ENCODE measurements at places on chromosomes 12 and 14.

- DNase-seq: no peak
Observed at GRCh38 chr12:112627851-112628250, 163.7 kb upstream of the RPH3A start.

GRCh38 chr12:77224346-77224745 is 159.0 kb upstream of the E2F7 start:
- DNase-seq: no peak

DNA sequence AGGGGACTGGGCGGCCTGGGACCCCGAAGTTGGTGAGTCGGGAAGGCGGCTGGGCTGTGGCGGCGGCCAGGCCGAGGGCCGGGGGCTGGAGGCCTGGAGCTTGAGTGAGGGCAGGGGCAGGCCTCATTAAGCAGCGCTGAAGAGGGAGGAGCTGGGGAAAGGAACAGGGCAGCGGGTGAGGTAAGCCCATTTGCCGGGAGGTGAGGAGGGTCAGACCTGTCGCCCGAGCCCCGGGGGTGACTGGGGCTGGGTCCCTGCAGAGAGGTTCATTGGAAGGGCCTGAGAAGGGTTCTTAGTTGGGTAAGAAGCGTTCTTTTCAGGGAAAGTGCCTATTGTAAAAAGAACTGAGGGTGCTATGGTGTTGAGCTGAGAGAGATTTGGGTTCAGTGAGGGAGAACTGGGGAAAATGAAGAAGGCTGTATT is 441 bp downstream of the RAB5B start:
- peak; percentile 23 for DNase-seq

- no peak for DNase-seq
Observed at GRCh38 chr12:19834592-19834991, 395.3 kb downstream of the AEBP2 start.

GRCh38 chr12:113325916-113326315 is 9.0 kb downstream of the SLC8B1 start:
- no peak for DNase-seq

GRCh38 chr12:95859344-95859816 is 628 bp downstream of the SNRPF start:
- no peak for DNase-seq

GRCh38 chr14:104563742-104564615 is 15.6 kb upstream of the C14orf180 start:
- DNase-seq: peak; percentile 66

GRCh38 chr12:27521066-27521465 is 2.9 kb upstream of the PPFIBP1 start:
- DNase-seq: no peak

- no peak for DNase-seq
Observed at GRCh38 chr14:45893127-45893526, 640.1 kb upstream of the MIS18BP1 start.

- no peak for DNase-seq
Observed at GRCh38 chr12:54383041-54383609, 1.4 kb downstream of the ZNF385A start.

DNA sequence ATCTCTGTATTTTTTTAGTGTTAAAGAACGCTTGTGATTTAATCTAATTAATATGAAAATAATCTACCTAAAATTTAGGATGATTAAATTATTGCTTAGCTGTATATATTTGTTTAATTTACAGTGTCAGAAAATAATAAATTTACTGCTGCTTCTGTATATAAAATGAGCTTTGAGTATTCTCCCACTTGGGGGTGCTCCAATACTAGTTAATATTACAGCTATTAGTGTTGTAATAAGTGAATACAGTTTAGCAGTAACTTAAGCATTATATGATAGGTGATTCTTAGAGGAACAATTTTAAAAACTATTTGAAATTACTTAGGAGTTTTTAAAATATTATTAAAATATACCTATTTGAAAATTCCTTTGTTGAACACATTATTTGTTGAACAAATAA is 62.2 kb downstream of the PAPOLA start:
- no peak for DNase-seq

GRCh38 chr12:105279460-105280056 is 43.6 kb upstream of the APPL2 start:
- peak; percentile 7 for DNase-seq

GRCh38 chr12:131018019-131018620 is 64.4 kb downstream of the ADGRD1 start:
- DNase-seq: no peak

DNA sequence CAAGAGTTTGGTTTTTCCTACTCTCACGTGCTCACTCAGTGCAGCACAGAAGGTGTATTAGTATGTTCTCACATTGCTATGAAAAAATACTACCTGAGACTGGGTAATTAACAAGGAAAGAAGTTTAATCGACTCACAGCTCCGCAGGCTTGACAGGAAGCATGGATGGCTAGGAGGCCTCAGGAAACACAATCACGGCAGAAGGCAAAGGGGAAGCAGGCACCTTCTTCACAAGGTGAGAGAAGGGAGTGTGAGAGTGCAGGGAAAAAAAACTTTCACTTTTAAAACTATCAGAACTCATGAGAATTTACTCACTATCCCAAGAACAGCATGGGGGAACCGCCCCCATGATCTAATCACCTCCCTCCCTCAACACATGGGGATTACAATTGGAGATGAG is 185.8 kb upstream of the TMPO start:
- DNase-seq: no peak

DNA sequence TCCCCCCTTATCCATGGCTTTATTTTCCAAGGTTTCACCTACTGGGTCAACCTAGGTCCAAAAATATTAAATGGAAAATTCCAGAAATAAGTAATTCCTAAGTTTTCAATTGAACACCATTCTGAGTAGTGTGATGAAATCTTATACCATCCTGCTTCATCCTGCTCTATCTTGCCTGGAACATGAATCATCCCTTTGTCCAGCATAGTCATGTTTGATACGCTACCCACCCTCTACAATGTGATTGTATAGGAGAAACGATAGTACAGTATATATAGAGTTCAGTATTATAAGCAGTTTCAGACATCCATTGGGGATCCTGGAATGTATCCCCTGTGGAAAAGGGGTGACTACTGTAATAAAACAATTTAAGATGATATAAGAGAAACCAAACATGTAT is 62.2 kb downstream of the IFNG start:
- DNase-seq: no peak

DNA sequence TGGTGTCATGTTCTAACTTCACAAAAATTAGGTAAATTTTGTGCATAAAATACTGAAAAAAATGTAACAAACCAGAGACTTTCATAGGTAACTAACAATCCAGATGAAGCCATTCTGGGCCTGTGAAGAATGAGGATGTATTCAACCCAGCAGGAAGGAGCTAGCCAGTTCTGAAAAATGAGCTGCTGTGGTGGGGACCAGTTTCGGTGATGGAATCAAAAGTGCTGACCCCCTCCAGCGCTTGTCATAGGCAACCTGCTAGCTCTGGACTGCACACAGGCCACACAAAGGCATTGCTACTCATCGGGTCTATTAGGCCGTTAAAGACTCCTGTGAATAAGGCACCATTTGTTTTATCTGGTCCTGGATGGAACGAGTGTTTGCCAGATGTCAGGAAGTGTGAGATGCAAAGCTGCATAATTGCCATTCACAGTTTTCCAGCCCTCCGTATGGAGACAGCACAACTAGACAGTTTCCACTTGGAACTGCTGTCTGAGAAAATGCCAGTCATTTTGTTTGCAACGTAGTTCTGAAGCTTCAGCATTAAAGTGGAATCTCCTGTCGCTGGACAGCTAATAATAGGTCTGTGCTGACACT is 3.3 kb upstream of the RIMBP2 start:
- DNase-seq: no peak

DNA sequence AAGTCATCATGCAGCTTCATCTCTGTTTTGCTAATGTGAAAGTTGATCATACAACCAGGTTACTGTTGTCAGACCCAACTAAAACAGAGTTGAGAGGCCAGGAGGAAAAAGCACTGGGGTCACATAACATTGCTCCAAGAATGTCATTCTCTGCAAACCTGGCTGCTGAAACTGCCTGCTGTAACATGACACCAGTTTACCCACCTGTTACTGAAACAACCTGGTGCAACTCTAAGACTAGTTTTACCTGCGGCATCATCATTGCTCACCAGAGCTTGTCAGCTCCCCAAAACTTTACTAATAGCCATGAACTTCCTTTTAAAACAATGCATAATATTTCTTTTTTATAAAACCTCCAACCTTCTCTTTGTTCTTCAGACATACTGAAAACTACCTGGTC is 30.7 kb upstream of the DEGS2 start:
- no peak for DNase-seq

DNA sequence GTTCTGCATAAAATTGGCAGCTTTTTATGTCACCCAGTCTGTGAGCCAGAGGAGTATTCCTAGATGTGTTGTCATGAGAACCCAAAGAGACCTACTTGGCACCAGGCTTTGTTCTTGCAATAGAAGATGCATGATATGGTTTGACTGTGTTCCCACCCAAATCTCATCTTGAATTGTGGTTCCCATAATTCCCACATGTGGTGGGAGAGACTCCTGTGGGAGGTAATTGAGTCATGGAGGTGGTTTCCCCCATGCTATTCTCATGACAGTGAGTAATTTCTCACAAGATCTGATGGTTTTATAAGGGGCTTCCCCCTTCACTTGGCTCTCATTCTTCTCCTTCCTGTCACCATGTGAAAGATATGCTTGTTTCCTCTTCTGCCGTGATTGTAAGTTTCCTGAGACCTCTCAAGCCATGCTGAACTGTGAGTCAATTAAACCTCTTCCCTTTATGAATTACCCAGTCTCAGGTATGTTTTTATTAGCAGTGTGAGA is 572.0 kb upstream of the ATP2B1 start:
- DNase-seq: no peak

- no peak for DNase-seq
Observed at GRCh38 chr12:51766067-51766676, 82.3 kb downstream of the FIGNL2 start.

- DNase-seq: no peak
Observed at GRCh38 chr12:56785141-56785865, 22.2 kb downstream of the HSD17B6 start.

GRCh38 chr14:29459969-29460560 is 467.6 kb downstream of the PRKD1 start:
- DNase-seq: no peak

GRCh38 chr14:30849354-30849753 is 25.0 kb upstream of the COCH start:
- DNase-seq: no peak

GRCh38 chr12:54373649-54374561 is 9.6 kb upstream of the GPR84 start:
- no peak for DNase-seq

GRCh38 chr12:104171785-104172569 is 34.0 kb upstream of the NFYB start:
- DNase-seq: no peak

DNA sequence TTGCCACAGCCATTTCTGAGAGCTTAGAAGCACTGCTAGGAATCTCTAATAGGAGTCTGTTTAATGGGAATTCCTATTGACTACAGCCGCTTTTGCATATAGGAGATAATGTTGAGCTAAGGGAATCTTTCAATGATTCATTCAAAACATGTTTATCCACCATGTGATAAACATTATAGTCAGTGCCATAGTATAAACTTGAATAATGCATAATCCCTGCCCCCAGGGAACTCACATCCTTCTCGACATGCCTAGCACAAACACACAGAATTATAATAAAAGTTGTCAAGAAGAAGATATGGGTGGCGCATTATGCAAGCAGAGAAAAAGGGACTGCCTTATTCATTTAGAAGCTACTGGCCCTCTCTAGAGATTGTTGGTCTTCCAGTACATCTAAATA is 248.0 kb downstream of the DAD1 start:
- DNase-seq: no peak

GRCh38 chr12:76080729-76081415 is 3.6 kb downstream of the NAP1L1 start:
- DNase-seq: no peak

DNA sequence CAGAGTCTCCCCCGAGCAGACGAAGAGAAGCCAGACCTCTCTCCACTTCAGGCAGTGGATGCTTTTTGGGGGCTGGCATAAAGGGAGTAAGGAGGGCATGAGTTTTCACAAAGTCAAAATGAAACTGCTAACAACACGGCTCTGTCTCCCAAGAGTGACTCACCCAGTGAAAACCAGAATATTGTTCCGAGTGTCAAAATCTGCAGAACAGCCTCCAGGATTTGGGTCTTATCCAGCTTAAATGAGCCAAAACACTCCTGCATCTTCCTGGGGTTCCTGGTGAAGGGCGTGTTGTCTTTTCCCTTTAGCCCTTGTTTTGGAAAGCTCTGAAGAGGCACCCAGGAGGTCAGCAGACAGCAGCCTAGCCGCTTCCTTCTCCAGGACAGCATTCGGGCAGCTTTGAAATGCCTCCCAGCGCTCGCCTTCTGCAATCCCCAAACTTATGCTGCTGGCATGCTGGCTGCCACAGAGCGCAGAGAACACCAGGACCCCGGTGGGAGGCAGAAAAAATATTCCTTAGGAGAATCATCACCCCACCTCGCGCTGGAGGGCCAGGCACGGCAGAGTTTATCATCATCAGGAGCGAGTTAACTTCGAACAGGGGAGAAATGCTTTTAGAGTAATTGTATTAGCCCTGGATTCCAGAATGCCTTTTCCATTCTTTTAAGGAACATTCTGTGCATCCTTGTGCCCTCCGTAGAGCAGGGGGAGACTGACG is 117.7 kb upstream of the NCOR2 start:
- no peak for DNase-seq

All from stimulated activated CD4-positive, alpha-beta T cell treated with anti-CD3 and anti-CD28 coated beads, Interleukin-4, amount 100 ng/mL, for 1 hour (primary cell).